Activated CD4-positive, alpha-beta memory T cell treated with anti-CD3 and anti-CD28 coated beads, Interleukin-2, amount 10 ng/mL, durations not matched to agents 7 days and 5 days (primary cell): ENCODE measurements at places on chromosomes 7 and 10.
A peak's percentile ranks its signal among the peaks of the same experiment; 100 is the strongest.

DNA sequence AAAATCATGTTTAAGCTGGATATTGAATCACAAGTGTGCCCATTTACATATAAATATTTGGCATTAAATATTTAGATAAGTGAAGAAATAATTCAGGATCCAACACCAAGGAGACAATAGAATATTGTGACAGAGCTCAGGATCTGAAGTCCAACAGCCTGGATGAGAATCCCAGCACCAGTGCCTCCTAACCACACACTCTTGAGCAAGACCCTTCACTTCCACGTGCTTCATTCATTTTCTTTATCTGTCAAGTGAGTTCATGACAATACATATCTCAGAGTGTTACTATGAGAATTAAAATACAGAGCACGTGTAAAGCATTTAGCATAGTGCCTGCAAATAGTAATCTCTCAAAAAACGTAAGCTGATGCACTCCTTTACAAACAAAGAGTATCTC, 78.4 kb upstream of the IKZF1 start:
- no peak for DNase-seq

- DNase-seq: no peak
Observed at GRCh38 chr7:140061607-140061930, 1.2 kb downstream of the PARP12 start.

DNA sequence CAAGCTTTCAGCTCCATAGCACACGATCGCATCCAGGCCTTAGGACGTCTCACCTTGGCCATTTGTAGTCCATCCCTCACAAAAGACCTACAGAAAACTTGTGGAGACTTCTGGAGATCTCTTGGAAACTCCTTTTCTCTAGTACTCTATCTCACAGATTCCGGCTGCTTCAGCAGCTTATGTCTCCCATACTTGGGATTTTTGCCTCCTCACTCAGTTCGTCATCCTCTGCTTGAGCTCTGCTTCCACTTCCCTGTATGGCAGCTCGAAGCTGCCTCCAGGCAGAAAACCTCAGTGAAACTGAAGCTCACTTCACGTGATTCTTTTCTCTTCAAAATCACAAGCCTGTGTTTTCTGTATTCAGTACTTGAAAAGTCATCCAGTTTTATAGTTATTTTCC, 178.7 kb upstream of the GDF10 start:
- DNase-seq: no peak

DNA sequence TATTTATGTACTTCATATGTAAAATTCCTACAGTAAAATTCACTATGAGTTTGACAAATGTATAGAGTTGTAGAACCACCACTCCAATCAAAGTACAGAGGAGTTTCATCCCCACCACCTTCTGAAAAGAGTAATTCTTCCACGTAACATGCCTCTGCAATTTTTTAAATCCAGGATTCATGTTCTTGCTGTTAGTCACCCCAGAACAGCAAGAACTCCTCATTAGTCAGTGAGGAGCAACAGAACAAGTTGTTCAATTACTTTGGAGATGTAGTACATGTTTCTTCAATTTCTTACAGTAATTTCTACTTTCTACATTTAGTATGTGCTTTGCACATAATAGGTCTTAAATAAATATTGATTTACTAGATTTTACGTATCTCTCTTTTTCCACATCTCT, 248.1 kb downstream of the ABCA13 start:
- no peak for DNase-seq

DNA sequence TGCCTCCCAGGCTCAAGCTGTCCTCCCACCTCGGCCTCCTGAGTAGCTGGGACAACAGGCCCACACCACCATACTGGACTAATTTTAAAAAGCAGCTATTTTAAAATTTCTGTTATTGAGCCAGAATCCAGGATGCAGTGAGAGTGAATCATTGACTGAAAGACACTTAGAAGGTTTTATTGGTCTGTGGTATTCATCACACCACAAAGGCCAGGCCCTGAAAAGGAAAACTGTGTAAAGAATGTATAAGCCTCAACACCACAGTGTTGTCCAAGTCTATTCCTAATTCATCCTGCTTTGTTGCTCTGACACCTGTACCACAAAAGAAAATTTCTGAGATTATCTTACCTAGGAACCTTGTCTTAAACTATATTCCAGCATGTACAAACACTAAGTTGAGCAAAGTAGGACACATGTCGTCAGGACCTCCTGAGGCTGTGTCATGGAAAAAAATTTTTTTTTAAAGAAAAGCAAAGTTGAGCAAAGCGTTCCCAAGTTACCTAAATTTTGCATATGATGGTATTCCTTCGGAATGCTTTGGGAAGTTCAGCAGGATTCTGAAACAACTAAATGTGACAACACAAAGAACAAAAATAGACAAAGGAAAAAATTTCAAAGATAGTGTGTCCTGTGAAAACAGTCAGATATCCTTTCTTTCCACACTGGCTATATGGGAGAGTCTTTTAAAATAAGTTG, 129.6 kb upstream of the MKLN1 start:
- no peak for DNase-seq

- no peak for DNase-seq
Observed at GRCh38 chr7:28222636-28223035, 42.0 kb upstream of the JAZF1 start.

DNA sequence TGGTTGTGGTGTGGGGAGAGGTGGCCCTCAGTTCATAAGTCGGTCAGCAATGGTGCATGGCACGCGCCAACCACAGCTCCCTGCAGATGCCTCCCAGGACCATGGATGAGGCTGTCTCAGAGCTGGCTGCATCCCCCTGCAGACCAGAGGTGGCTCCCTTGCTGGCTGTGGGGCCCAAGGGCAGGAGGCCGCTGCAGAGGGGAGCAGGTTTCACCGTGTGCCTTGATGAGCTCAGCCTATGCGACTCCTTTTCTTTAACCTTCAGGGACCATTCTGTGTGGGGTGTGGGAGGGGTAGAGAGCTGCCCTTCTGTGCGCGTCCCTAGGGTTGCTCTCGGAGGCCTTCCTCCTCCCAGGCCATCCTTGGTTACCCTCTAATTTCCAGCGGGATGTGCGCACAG, 152.4 kb downstream of the ACTR3B start:
- no peak for DNase-seq

GRCh38 chr7:120941856-120942255, 8.7 kb upstream of the ING3 start:
- no peak for DNase-seq

GRCh38 chr7:24555719-24556118, 17.5 kb upstream of the PALS2 start:
- no peak for DNase-seq

- no peak for DNase-seq
Observed at GRCh38 chr10:25766687-25767221, 167.3 kb upstream of the MYO3A start.

DNA sequence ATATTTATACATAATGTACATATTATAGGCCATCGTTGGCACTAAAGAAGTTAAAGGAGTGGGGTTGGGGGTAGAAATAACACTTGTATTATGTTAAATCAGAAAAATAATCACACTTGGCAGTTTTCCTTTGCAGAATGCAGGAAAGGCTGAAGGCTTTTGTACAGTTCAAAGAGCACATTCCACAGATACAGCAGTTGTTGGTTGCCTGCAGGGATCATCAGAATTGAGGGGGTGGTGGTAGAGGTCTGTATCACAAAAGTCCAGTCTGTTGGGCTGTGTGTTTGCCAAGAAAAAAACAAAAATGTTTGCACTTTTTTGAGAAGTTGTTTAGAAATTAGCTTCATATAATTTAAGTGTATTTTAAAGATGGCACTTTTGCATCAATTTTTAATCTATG, 231.8 kb upstream of the FOXP2 start:
- no peak for DNase-seq

- no peak for DNase-seq
Observed at GRCh38 chr7:92133133-92133736, 1.0 kb downstream of the CYP51A1 start.

- DNase-seq: no peak
Observed at GRCh38 chr10:6247041-6247712, 44.4 kb downstream of the PFKFB3 start.

GRCh38 chr10:23343591-23344240, 881 bp downstream of the C10orf67 start:
- peak; percentile 47 for DNase-seq

DNA sequence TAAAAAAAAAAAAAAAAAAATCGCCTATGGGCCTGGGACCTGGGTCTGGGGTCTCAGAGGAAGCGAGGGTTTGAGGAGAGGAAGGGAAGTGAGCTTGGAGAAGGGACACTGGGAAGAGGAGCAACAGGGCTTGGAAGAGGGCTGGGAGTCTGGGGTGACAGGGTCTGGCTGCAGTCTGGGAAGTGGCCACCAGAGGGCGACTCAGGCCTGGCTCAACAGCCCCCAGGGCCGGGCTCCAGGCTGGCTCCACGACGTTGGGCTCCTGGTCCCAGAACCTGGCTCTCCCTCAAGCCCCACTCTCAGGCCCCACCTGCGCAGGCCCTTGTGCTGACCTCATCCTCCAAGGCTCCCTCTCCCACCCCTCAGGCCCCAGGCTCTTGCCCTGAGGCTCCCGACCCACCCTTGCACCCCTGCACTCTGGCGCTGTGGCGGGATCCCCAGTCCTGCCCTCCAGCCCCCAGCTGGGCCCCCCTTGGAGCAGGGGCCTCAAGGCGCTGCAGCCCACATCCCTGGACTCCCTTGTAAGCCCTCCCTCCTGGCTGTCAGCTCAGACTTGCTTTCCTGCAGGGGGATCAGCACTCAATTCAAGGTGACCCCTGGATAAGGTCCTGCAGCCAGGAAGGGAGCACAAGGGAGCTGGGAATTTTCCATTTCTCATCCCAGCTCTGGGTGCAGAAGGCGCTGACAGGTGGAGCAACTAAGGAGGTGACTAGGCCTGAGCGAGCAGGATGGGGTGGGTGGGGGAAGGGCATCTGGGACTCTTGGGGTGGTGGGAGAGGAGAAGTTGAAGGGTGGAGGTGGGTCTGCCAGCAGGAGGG, 5.4 kb upstream of the SPACDR start:
- DNase-seq: peak; percentile 83

DNA sequence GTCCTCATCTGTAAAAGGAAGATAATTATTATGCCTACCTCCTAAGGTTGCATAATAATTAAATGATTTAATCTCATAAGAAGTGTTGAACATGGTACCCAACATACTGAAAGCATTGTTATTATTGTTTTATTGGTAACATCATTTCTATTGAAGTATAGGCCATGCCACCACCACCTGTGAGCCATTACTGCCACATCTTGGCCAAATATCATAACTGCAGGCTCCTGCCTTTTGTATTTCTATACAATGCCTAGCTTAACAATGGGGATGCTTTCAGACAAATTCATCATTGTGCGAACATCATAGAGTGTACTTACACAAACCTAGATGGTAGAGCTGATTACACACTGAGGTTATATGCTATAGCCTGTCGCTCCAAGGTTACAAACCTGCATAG, 61.1 kb upstream of the NPSR1 start:
- DNase-seq: no peak

GRCh38 chr7:122010116-122010515, 133.9 kb downstream of the AASS start:
- no peak for DNase-seq

DNA sequence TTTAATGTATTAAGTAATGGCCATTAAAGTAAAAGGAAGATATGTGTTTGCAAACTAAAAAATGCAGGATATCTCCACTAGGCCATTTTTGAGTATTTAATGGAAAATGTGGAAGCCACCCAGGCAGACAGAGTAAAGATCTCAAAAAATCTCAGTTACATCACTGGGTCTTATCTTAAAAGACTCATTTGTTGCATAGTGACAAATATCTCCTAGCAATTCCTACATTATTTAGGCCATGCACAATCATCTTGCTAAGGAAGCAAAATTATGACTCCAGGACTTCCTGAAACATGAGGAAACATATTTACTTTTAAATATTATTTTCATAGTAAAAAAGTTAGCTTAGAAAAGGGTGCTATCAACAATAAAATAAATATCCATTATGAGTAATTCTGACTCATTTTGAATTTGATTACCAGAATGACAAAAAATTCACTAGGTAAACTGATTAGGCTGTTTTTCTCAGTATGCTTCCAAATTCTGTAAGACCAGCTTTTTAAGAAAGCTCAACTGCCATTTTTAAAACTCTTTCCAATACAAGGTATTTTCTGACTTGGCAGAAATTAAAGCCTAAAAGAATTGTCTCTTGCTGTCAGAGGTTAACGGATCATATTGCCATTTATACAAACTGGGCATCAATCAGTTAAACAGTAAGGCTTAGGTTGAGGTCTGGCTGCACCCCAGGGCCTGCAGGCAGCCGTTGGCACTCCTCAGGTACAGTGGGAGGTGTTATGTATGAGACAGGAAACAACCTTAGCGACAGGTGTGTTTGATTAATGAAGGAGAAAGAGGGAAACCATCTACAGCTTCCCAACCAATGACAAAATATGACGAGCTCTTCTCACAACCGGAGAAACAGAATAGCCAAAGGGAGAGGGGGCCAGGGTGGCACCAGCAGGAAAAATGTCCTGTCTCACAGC, 31.8 kb downstream of the PCLO start:
- no peak for DNase-seq

- DNase-seq: no peak
Observed at GRCh38 chr10:119368991-119369869, 161.9 kb downstream of the GRK5 start.

- DNase-seq: no peak
Observed at GRCh38 chr10:76297780-76298281, 866.4 kb downstream of the LRMDA start.

- DNase-seq: no peak
Observed at GRCh38 chr10:49526619-49527018, 12.3 kb downstream of the ERCC6 start.

- DNase-seq: no peak
Observed at GRCh38 chr7:50552139-50552538, 13.1 kb downstream of the DDC start.

- DNase-seq: no peak
Observed at GRCh38 chr10:52621635-52622079, 150.9 kb downstream of the MBL2 start.

DNA sequence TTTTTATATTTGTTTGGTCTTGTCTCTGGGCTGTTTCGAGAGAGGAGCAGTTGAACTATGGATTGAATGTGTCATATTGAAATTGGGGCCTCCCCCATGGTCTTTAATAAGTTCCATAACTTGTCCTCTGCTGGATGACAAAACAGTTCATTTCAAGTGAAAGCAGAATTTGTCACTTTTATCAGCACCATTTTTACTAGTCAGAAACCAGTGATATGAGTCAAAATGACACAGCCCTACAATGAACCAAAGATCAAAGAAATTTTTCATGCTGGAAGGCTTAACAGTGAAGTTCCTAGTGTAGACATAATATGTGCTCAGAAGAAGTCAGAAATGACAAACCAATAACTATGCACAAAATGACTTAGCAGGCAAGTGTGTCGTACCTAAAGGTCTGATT, 133.6 kb upstream of the VWC2 start:
- no peak for DNase-seq

DNA sequence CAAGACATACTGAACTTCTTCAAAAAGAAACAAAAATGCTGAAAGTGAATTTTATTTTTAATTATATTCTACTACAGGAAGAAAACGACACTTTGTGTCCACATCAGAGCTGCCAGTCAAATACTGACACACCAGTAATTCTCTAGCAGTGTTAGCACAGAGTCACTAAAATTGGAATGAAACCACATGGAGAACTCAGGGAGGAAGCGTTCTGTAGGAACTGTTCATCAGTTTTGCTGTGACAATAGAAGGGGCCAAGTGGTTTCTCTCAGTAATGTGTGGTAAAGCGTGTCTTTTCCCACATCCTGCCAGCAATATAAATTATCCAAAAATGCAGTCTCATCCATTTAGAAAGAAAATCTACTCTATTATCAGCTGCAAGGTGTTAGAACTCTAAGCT, 683.3 kb downstream of the GRM8 start:
- DNase-seq: no peak
